ENCODE measurements at places on chromosomes 3 and 15.
A peak's percentile ranks its signal among the peaks of the same experiment; 100 is the strongest.

DNA sequence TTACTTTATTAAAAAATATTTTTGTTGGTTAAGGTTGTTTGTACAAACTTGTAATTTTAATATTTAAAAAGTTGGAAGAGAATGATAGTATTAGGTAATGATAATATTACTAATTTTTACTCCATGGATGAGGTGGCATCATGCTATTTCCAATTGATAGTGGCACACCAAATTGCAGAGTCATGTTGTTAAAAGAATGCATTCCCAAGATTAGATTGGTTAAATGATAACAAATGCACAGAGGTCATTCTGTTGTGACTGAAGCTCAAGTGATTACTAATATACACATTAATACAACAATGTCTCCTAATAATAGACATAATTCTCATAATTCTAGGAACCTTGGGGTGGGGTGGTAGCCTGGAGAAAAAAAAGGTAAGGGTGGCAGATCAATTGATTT lies 73.2 kb upstream of the ZBED2 start:
- DNase-seq, result no peak

DNA sequence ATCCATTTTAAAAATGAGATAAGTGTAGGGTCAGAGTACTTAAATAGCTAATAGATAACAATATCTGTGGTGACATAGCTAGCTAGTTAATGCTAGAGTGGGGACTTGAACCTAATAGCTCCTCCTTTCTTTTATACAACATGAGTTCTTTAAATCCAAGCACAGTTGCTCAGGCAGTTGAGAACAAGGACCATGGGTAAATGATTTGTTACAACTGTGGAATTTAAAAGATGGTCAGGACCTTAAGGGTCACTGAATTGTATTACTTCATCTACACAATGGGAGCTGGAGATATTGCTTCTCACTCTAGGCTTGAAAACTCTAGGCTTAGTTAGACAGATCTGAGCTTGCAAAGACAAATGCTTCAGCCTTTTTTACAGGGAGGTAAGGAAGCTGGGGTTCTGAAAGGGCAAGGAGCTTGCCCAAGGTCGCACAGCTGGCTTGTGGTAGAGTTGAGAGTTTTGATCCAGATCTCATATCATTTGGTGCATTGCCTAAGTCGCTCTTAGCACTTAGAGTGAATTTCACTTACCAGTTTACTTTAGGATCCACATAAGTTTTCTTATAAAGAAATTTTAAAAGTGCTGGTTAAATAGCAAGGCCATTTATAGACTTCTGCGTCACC lies 90.2 kb downstream of the EDEM1 start:
- no peak for DNase-seq

DNA sequence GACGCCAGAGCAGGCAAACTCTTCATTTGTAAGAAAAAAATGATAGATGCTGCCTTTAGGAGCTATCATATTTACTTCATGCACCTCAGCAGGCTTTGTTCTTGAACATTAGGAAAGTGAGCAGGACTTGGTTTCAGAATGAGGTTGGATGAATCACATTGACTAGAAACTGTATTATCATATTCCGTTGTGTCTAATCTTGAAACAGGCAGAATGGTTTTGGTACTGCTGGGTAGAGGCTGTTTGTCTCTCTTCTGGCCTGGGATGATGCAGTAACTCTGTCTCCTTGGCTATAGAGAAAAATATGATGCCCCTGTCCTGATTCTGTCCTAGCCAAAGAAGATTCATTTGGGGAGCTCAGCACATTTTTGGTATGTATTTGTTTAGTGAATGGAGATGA lies 344.2 kb upstream of the GRM7 start:
- DNase-seq, result no peak

- DNase-seq, result peak; percentile 95
These were observed 53.8 kb downstream of the MGLL start for GRCh38 chr3:127768346-127769008.

DNA sequence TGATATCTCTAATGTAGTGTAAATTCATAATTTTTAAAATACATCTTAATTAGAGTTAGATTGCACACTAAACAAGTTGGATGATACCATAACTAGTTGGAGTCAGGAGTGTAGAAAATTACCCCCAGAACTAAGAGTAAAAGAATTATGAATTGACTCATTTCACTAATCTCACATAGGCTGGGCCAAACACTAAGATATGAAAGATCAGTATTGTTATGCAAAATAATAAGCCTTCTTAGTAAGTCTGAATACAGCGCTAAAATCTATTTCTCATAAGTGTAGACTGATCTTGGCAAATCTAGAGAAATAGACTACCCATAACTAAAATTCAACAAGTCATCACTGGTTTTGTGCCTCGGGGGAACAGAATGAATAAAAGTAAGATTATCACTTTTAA lies 979.0 kb downstream of the ROBO1 start:
- no peak for DNase-seq

DNA sequence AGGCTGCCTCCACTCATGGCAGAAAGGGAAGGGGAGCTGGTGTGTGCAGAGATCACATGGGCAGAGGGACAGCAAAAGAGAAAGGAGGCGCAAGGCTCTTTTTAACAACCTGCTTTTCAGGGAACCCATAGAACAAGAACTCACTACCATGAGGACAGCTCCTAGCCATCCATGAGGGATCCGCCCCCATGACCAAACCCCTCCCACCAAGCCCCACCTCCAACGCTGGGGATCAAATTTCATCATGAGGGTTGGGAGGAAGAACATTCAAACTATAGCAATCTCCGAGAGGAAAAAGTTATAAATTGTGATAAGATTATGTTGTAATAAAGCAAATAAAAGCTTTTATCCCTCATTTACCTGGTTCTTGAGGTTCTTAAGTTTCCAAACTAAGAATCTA lies 84.7 kb upstream of the LMCD1 start:
- DNase-seq, result peak; percentile 51

- no peak for DNase-seq
These were observed 25.5 kb downstream of the OSBPL10 start for GRCh38 chr3:31955581-31955980.

DNA sequence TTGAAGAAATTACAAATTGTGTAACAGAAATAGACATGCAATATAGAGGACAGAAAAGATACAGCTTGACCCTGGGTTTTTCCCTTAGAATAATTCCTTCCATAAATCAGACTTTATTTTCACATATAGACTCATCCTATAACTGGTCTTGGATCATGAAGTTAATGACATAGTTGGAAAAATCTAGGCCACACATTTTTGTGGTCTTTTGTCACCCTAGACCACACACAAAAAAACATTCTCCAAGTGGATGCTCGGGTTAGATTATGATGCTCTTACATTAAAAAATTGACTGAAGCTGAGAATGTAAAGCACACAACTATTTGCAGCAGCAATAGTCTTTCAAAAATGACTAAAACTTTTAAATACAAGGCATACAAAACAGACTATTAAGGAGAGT lies 7.5 kb upstream of the PLA2G4D start:
- no peak for DNase-seq

- DNase-seq, result peak; percentile 0
These were observed 240.3 kb upstream of the PEX5L start for GRCh38 chr3:180277041-180277440.

- DNase-seq, result no peak
These were observed 566.3 kb downstream of the AGBL1 start for GRCh38 chr15:86645925-86646500.

GRCh38 chr15:98063871-98064270 lies 103.4 kb downstream of the ARRDC4 start:
- no peak for DNase-seq

DNA sequence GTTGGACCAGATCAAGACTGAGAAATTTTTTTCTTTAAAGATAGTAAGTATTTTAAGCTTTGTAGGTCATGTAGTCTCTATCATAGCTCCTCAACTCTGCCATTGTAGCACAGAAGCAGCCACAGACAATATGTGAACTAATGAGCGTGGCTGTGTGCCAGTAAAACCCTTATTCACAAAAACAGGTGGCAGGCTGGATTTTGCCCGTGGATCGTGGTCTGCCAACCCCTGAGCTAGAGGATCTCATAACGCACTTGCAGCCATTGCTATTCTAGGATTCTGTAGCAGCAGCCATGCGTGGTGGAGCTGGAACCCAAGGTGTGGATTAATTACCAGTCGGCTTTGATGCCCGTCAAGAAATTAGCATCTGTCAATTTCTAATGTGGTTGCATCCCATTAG lies 68.7 kb upstream of the PLXNA1 start:
- no peak for DNase-seq

DNA sequence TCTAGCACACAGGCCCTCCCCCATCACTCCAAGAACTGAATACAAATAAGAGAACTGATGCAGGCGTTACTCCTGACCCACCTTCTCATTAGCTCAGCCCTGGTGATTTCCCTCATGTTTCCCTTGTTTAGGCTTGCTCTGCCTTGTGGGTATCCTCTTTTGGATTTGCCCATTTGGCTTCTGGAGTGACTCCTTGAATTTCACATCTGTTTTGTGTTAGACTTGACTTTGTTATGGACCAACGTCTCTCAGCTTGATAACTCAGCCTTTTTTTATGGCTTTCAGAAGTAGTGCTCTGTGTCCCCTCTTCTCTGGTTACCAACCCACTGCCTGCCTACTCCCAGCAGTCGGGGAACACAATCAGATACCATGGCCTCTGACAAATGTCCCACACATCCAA lies 11.3 kb upstream of the TMOD3 start:
- peak; percentile 42 for DNase-seq

- no peak for DNase-seq
These were observed 69.4 kb upstream of the CD96 start for GRCh38 chr3:111472556-111472955.
